ENCODE measurements at places on chromosomes 5 and 9. TPM values are rescaled to one million over a fixed set of nuclear protein-coding genes. Genes with fewer than 3 reads are reported as not detected.

CNTFR gene
- 40.5 TPM for total RNA-seq

FOXI1 gene
- not detected for total RNA-seq

MYOZ3 gene
- 4.0 TPM for total RNA-seq

WDR31 gene
- 9.6 TPM for total RNA-seq

PCDHGA2 gene
- total RNA-seq, result 6.4 TPM

IL13 gene
- total RNA-seq, result not detected

NR6A1 gene
- 0.85 TPM for total RNA-seq

CER1 gene
- not detected for total RNA-seq

TRIM36 gene
- 0.68 TPM for total RNA-seq

RMRP gene
- total RNA-seq, result 19,654 TPM

SPEF2 gene
- total RNA-seq, result 4.5 TPM

LCN15 gene
- total RNA-seq, result 0.32 TPM

- DNase-seq, result no peak
Measured at GRCh38 chr5:58544926-58545325, 37.9 kb upstream of the RAB3C start.

DNA sequence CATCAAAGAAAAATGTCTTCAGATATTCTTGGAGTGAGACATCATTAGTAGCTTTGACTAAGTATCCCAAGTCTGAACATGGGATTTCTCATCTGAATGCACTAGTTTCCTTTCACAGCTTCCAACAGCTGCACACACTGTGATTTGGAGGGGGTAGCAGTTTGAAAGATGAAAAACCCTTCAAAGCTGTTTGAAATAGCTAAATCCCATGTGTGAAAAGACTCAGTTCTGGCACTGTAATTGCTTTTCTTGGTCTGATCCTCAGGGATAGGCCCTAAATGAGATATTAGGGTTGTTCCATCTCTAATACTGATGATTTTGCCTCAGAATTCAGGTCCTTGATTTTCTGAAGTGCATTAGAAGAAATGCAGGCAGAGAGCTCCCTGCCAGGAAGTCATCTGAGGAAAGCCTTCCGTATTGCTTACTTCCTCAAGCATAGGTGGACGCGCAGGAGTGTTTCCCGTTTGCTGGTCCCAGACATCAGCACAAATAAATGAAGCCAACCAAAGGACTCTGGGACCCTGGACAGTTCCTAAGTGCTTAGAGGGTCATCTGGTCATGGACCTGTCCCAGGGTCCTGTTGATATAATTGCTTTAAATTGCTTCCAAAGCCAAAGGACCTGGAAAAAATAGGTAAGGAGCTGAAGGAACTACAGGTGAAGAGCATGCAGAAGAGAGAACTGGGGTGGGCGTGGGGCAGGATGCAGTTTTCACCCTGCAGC is 25.6 kb upstream of the FRMPD1 start:
- DNase-seq, result no peak

DNA sequence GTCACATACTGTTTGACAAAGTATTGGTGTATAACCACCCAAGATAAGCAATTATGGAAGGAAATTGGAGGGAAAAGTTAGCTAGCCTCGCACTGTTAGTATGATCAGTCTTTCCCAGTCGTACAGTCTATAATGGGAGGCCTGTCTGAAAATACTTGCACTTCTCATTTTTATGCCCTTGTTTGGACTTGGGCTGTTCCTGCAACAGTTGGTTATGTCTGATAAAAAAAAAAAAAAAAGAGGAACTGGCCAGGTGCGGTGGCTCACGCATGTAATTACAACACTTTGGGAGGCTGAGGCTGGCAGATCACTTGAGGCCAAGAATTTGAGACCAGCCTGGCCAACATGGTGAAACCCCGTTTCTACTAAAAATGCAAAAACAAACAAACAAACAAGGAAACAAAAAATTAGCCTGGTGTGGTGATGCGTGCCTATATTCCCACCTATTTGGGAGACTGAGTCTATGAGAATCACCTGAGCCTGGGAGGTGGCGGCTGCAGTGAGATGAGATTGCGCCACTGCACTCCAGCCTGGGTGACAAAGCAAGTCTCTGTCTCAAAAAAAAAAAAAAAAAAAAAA is 58.3 kb upstream of the ANKRD33B start:
- no peak for DNase-seq

GRCh38 chr5:41176952-41177351 is 36.4 kb downstream of the C6 start:
- no peak for DNase-seq

- no peak for DNase-seq
Measured at GRCh38 chr5:101585366-101585765, 682.3 kb upstream of the ST8SIA4 start.

GRCh38 chr5:120236360-120236759 is 227.7 kb upstream of the PRR16 start:
- no peak for DNase-seq

DNA sequence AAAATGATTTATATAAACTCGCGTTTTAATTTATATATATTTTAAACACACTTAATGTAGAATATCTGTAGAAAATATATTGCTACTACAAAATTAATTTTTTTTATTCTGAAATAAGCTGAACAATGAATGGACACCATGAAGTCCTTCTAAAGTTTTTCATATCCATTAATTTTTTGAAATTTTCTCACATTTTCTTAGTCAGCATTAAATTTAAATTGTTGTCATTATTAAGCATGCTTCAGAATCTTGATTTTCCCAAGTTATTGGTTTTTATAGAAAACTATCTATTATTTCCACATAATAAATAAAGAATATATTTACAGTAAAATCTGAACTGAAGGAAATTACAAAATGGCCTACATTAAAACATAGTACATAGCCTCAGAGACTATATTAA is 1314.9 kb upstream of the CDH6 start:
- no peak for DNase-seq

DNA sequence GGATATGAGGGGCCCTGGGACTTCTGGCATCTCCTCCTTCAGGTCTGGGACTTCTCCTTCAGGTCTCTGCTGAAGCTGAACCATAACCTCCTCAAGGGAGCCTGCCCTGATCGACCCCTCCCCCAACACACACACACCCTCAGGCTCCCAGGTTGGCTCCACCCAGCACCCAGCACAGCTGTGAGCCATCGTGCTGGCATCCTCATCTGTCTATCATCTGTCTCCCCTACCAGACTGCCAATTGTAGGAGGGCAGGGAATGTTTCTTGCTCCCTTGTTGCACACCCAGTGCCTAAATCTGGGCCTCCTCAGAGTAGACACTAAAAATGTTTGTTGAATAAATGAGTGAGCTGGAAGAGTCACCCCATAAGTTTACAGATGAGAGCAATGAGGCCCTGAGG is 71.4 kb downstream of the LRSAM1 start:
- DNase-seq, result peak; percentile 16

- no peak for DNase-seq
Measured at GRCh38 chr9:134707731-134708671, 66.4 kb downstream of the COL5A1 start.

GRCh38 chr9:73199886-73200285 is 48.2 kb downstream of the ANXA1 start:
- no peak for DNase-seq

GRCh38 chr5:88401228-88401627 is 132.6 kb upstream of the TMEM161B start:
- DNase-seq, result no peak

- DNase-seq, result no peak
Measured at GRCh38 chr9:135550344-135550918, 4.5 kb downstream of the OBP2A start.

DNA sequence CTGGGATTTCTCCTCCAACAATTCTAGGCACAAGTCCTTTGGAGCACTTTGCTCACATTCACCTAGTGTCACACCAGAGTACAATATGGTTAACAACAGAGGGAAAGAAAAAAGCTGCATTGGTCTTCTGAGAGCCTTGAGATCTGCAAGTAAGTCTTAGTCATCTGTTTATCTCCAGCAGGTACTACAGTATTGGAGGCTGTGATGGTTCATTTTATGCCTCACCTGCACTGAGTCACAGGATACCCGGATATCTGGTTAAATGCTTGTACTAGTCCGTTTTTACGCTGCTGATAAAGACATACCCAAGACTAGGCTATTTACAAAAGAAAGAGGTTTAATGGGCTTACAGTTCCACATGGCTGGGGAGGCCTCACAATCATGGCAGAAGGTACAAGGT is 525.0 kb downstream of the NR2F1-AS1 start:
- no peak for DNase-seq

GRCh38 chr9:134284273-134284672 is 42.0 kb upstream of the RXRA start:
- peak; percentile 88 for DNase-seq

GRCh38 chr5:177310332-177310731 is 1.4 kb downstream of the MXD3 start:
- DNase-seq, result peak; percentile 69

- DNase-seq, result no peak
Measured at GRCh38 chr9:111475195-111475594, 9.0 kb downstream of the ECPAS start.

DNA sequence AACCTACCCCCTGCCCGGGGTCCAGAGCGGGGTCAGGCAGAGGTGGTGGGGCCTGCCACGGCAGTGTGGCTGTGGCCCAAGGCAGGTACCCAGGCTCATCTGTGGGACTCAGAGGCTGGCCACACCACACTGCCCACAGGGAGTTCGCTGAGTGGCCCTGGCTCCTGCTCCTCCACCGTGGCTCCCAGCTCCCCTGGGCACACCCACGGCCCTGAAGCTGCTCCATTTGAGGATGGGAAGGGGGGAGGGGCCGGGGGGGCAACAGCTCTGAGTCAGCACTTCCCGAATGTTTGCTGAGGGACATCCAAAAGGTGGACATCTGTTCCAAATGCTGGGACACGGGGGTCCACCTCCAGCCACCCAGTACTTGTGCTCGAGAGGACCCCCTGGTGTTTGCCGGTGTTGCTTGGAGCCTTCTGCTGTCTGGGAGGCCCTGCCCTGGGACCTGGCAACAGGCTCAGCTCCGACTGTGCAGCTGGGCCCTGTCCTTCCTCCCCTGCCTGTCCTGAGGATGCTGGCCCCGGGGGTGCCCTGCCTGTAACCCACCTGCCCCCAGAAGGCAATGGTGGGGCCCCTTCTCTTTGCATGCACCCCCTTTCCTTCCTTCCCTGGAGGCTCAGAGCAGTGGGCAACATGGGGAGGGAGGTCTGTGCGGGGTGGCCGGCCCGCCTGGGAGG is 2.5 kb upstream of the NRARP start:
- no peak for DNase-seq

GRCh38 chr5:174374206-174374605 is 328.7 kb downstream of the NSG2 start:
- DNase-seq, result no peak

Data from right cardiac atrium (tissue), 5 donors.